ENCODE measurements at places on chromosomes 6 and 20. TPM values are rescaled to one million over a fixed set of nuclear protein-coding genes. Genes with fewer than 3 reads are reported as not detected.

DNA sequence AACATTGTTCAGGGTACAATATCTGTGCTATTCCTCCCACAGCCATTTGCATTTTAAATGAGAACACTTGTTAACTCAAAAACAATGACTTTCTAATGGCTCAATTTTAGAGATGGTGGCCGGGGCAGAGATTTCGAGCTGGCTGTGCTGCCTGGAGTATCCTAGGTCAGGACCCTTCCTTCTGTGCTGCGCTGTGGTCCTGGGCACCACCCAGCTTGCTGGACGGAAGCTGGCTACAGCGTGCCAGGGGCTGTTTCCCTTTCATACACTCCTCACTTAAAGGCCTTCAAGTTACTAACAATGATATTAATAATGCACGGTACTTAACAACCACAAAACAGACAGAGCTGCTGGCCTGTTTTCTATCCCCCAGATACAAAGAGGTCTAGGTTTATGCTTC, 194.4 kb upstream of the CST7 start:
- no peak for DNase-seq

Gene FOXS1
- polyA plus RNA-seq, result 7.3 TPM

DNA sequence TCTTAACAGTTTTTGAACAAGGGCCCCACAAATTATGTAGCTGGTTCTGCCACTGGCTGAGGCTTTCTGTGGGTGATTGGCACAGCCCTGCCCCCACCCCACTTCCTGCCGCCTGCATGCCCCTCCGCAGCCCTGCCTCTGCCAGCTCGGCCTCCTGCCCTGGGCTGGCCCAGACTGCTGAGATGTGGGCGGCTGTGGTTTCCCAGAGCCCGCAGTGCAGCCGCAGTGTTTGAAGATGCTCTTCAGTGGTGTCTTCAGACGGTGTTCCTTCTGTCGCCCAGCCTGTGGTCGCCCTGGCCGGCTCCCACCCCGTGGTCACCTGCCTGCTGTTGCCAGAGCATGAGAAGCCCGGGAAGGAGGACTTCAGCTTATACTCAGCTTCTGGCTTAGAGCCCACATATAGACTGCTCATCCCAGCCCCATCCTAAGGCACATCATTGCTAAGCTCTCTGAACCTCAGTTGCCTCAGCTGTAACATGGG, 154.3 kb downstream of the VEGFA start:
- DNase-seq, result no peak

Gene RPS10
- polyA plus RNA-seq, result 1,248 TPM

DNA sequence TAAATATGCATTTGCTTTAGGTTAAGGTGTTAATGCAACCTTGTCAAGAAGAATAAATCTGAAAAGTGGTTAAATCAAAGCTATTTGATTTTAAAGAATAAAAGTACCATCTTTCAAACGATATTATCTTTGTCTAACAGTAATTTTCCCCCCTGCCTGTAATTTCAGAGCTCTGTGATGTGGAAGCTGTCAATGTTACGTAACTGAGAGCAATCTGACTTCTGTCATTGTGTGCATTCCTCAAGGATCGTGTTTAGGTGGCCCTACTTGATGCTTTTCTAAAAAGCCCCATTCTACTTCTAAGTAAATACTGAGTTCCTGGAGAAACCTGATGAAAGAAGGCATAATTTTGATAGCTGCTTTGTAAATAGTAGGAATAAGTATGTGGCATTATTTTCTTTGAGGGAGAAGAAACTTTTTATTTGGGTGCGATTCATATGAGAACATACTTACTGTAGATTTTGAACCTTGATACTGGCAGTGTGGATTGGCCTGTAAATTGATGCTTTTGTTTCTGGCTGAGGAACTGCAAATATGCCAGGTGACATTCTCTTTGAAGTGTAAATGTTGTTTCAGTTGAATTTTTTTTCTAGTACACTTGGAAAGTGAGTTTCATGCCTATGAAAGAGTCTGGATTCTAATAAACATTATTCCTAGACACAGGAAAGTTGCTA, 529.6 kb upstream of the FLRT3 start:
- no peak for DNase-seq

Gene GABRR1
- polyA plus RNA-seq, result 2.9 TPM

Gene AKIRIN2
- polyA plus RNA-seq, result 71.6 TPM

- no peak for DNase-seq
These were observed 21.7 kb upstream of the FAM217A start for GRCh38 chr6:4100655-4101054.

- DNase-seq, result no peak
These were observed 108.9 kb upstream of the AHI1 start for GRCh38 chr6:135606392-135606791.

Gene PAX1
- not detected for polyA plus RNA-seq

All from right renal pelvis (tissue), 4 donors.